Activated CD4-positive, alpha-beta T cell treated with anti-CD3 and anti-CD28 coated beads, Interleukin-2, amount 50 U/mL, for 1 hour (primary cell): ENCODE measurements at places on chromosomes 13 and 19.

- DNase-seq, result no peak
These were observed 5.4 kb downstream of the MADCAM1 start for GRCh38 chr19:501646-502045.

GRCh38 chr13:46834657-46835056 lies 37.7 kb upstream of the ESD start:
- DNase-seq, result no peak

DNA sequence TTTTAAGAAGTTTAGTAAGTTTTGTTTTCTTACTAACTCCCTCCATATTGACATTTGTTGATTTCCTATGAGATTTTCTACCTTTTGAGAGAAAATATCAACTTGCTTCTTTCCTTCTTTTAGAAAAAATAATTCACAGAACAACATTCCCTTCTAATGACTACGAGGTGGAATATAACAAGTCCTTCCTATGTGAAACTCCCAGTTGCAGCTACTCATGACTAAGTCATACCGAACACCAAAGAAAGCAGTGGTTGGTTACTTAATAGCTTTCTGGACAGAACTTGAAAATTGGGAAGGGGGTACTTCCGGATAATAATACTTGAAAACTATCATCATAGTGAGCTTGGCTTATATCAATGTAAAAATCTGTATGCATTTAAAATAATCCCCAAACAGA lies 144.8 kb downstream of the DACH1 start:
- DNase-seq, result no peak

DNA sequence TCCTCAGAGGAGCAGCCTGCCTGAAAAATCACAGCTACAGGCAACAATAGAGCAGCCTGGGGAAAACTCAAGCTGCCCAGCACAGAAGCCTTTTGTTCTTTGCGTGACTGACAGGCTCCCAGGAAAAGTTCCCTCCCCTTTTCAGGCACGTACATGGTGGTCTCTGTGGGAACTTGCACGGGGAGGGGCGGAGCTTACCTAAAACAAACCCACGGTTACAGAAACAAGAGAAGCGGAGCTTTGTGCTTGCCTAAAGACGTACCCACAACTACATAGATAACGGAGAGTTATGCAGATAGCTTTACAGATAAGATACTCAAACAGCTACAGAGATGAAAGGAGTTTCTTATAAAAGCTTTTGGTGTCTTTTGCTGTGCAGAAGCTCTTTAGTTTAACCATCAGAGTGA lies 11.4 kb downstream of the ETFB start:
- DNase-seq, result no peak

DNA sequence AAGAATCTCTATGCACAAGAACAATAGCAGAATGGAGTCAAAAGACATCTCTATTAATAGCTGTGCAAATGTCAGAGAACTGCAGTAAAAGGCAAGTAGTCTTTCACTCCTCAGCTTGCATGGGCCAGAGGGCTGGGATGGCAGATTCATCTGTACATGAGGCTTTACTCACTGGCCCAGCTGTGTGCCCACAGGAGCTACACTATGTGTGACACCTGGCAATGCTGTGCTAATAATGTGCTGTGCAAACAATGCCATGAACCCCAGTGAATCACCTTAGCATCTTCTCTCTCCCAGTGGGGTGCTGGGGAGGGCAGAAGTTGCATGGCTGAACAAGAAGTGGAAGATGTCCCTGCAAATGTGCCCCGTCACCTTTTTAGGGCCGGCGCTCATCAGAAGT lies 73.1 kb downstream of the KL start:
- no peak for DNase-seq

DNA sequence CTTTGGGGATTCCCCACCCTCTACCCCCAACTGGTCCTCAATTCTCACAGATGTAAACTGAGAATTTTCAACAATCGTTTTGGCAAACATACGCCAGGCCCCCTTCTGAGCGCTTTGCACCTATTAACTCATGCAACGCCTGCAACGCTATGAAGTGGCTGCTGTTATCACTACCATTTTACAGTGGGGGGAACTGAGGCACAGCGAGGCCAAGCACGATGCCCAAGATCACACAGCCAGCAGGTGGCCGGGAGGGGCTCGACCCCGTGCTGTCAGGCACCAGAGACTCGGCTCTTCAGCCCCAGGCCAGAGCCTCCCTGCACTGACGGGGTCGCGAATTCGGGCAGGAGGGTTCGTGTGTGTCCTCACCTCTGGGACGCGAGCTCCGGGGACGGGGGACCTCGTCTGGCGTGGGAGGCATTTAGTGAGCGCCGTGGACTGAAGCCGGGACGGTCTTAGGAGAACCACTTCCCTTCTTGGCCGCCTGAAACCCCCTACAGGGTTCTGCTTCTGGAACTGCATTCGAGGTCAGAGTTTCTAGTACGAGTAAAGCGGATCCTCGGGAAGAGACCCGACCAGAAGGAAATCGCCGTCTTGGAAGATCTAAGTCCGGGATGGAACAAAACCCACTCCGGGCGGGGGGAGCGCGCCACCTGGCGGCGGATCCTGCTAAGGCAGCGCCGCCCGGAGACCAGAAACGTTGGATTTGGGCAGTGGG lies 21.0 kb downstream of the ZNF114 start:
- DNase-seq, result peak; percentile 61

GRCh38 chr13:43058831-43059230 lies 35.4 kb downstream of the DNAJC15 start:
- no peak for DNase-seq

- no peak for DNase-seq
These were observed 78.6 kb downstream of the ABCC4 start for GRCh38 chr13:95222733-95223018.

GRCh38 chr19:4303819-4304537 lies 420 bp upstream of the FSD1 start:
- no peak for DNase-seq

- DNase-seq, result peak; percentile 66
These were observed 843 bp downstream of the ANO8 start for GRCh38 chr19:17333611-17334413.

DNA sequence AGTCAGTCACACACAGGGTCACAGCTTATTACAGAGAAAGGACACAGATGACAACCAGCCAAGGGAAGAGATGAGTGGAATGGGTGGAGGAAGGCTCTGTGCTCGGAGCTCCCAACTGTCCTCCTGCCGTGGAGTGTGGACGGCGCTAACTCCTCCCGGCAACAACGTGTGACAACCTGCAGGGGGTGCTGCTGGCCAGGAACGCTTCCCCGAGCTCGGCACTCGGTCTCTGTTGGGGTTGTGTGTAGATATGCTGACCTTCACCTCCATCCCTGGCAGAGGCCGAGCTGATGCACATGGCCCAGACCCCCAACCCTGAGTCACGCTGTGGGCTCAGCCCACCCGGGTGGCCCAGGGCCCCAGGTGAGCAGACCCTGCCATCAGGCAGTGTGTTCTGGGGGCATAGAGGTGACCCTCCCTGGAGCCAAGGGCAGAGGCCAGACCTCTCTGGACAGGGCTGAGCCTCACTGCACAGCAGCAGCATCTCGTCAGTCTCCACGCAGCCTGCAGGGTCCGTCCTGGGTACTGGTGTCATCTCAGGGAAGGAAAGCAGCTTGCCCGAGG lies 14.1 kb downstream of the ZNF444 start:
- peak; percentile 4 for DNase-seq

DNA sequence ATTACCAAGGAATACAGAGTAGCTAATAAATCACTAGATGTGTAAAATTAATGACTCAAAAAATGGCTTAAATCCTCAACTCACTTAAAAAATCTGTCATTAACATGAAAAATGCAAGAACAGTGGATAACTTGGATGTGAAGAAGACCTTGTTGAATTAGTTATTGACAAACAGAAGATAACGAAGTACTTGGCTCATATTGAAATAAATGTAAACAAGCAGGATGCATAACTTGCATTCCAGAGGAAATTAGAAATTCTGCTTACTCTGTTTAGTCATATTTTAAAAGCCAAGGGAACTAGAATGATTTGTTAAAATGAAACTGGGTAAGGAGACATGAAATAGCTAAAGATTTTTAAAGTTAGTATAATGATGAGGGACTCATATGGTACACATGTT lies 1812.2 kb downstream of the PCDH9 start:
- DNase-seq, result no peak

DNA sequence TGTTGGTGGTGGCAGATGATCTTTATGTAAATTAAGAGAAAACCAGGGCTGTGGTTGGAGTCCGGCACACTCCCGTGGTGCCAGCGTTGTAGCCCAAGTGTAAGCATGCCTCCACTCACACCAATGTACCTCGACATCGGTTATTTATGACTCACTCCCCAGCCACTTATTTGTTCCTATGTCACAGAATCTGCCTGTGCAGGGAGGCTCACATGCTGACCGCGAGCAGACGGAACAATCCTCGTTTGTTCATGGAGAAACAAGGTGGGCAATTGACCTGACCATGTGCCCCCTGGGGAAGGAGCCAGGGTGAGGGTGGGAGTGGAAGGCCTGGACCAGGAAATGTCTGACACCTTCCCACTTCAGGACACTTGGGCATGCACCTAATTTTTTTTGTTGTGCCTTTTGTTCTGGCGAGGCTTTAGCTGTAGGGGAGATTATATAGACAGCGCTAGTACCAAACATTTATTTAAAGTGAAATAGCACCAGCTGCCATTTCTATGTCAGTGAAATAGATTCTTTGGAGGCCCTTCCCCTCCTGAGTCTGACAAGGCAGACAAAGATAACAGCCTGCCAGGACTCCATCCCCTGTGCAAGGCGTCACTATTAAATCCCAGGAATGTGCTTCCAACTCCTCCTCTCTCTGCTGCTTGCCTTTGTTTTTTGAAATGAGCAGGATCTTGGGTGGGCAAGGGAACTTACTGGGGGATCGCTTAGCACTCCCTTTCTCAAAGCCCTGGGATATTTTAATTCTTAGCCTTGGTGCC lies 394.2 kb downstream of the FGF9 start:
- DNase-seq, result no peak

DNA sequence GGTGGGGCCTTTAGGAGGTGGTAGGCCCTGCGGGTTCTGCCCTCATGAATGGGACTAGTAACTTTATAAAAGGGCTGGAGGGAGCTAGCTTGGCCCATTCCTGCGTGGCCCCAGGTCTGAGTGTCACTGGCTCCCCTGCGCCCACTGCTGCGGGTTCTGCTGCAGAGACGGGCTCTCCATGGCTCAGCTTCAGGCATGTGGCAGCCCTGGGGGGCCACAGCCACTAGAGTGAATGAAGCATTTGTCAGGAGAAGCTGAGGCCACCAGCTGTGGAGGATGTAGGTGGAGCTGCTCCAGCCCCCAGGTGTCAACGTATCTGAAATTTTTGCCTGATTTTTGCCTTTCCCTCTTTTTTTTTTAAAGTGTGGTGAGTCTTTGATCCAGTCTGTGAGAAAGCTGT lies 119.1 kb downstream of the SOX1 start:
- DNase-seq, result no peak

DNA sequence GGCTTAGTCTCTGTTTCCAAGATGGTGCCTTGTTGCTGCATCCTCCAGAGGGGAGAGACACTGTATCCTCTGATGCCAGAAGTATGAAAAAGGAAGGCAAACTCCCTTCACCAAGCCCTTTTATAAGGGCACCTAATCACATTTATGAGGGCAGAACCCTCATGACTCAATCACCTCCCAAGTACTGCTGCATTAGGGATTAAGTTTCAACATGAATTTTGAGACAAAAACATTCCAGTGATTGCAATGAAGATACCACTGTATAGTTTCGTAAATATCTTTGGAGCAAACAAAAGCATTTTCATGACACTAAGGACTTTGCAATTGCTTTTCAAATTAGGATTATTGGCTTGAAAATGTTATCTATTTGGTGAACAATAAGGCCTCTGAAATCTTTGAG lies 63.8 kb downstream of the RNF17 start:
- DNase-seq, result no peak

- DNase-seq, result peak; percentile 62
These were observed 23.7 kb upstream of the GPR18 start for GRCh38 chr13:99281811-99282263.

GRCh38 chr13:20702530-20702914 lies 977 bp upstream of the IL17D start:
- no peak for DNase-seq

DNA sequence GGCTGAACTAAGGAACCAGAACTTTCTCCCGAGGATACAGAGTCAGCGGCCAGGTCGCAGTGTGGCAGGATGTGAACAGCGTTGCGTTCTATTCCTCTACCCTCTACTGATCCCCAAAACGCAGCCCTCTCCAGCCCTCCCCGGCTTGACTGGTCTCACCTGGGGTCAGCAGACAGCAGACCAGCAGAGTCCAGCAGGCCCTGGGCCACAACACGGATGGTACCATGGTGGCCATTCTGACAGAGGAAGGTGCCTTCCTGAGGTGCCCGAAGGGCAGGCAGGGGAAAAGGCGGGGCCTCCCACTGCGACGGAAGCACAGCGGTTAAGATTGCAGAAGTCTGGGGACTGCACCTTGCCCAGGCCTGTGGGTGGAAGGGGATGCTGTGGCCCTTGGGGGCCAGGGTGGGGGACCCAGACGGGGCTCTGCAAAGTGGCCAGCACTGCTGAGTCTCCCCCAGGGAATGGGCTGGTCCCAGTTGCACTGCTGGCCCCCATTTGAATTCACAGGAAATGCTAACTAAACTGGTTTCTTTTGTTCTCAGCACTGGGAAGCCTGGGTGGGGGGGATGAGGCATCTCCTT lies at the start of gene ICAM3:
TSS of gene ICAM3 (minus strand) at position 245 of the 581 bp plus-strand sequence. CDS start at position 235, 10 bp downstream.
- DNase-seq, result peak; percentile 45

DNA sequence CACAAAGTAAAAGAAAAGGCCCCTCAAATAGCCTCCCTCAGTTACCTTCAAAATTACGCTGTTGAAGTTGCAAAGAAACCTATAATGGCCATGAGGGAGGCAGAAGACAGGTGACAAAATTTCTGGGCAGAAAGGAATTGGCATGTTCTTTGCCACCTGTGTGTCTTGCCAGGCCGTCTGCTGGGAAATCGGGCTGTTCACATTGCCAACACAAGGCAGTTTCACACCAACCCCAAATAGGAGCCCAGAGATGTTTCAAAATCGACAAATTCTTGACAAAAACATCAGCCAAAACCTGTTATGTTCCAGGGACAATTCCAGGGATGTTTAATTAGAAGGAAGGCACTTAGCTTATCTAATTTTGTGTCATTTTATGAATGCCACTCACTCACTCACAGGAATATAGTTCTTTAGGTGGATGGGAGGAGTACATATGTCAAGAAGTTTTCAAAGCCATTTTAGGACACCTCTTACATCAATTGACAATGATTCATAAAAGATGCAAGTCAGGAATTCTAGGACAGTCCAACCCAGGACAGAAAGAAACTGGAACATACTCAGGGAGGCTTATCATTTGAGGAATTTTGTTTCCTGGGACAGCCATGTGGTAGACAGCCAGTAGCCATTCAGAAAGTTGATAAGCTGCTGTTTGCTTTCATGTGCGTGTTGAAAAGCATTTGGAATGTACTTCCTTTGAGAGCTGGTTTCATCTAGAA lies 164.5 kb downstream of the RGCC start:
- no peak for DNase-seq

DNA sequence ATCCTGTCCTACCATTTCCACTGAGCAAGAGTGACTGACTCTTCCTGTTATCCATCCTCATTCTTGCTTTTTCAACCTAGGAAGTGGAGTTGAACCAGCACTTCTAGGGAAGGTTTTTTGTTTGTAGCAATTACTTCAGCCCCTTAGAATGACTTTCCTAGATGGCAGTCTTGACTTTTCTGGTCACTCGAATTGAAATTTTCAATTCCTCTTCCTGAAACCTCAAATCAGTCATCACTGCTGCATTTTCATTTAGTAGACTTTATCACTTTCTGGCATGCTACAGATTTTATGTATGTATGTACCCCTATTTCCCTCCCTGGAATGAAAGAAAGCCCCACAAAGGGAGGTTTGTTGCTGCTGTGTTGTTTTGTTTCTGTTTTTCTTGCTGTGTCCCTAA lies 915.9 kb downstream of the PCDH17 start:
- DNase-seq, result no peak
